ENCODE measurements at places on chromosomes 4 and X. TPM values are rescaled to one million over a fixed set of nuclear protein-coding genes. Genes with fewer than 3 reads are reported as not detected.

TSPAN7 gene
- 3.5 TPM for total RNA-seq

ADH4 gene
- not detected for total RNA-seq

INTU gene
- 10.7 TPM for total RNA-seq

H2BW2 gene
- not detected for total RNA-seq

ARMCX2 gene
- 108 TPM for total RNA-seq

CITED1 gene
- total RNA-seq: 1.8 TPM

AREG gene
- 0.24 TPM for total RNA-seq

ENOX2 gene
- 16.8 TPM for total RNA-seq

ZNF157 gene
- 0.81 TPM for total RNA-seq

STATH gene
- not detected for total RNA-seq

MAGEA2B gene
- not detected for total RNA-seq

CENPVL3 gene
- total RNA-seq: 3.3 TPM

RGN gene
- total RNA-seq: not detected

CLTRN gene
- total RNA-seq: 1.8 TPM

FGFRL1 gene
- total RNA-seq: 26.1 TPM

FHIP1A gene
- total RNA-seq: 28.2 TPM

DDIT4L gene
- total RNA-seq: 2.1 TPM

Data from H9 (cell line).